ENCODE measurements at places on chromosomes 6 and 20. TPM values are rescaled to one million over a fixed set of nuclear protein-coding genes. Genes with fewer than 3 reads are reported as not detected.
A peak's percentile ranks its signal among the peaks of the same experiment; 100 is the strongest.

GRCh38 chr6:551405-551804 is 105.5 kb downstream of the HUS1B start:
- no peak overlapping the region for H3K4me3 ChIP-seq
- H3K36me3 ChIP-seq = peaks cover 4% of the 10 kb centered on the region
- no peaks in the 10 kb centered on the region for H3K4me1 ChIP-seq

DNA sequence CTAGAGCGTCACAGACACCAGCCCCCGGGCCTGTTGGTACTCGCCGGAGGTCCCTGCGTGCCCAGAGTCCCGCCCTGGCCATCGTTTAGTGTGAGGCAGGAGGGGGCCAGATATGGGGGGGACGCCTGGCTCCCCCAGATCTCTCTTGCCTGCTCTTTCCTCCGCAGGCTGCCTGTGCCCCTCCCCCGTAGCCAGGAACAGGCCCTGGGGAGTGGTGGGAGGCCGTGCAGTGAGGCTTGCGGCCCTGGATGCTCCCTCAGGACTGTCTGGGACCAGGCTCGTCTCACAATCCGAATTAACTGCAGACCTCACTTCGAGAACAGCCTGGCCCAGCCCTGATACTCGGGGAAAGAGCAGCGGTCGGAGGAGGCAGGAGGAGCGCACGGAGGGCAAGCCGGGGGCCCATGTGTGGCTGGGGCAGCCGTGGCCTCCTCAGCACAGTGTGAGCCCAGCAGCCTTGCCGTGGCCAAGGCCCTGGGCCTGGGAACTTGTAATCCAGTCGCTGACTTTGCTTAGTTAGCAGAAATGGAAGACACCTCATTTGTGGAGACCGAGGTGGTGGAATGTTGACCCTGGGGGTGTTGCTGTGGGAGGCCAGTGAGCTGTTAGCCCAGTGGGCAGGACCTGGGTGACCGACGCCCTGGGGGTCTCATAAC is 28.7 kb downstream of the FRMD1 start:
- no peaks in the 10 kb centered on the region for H3K27me3 ChIP-seq
- H3K27ac ChIP-seq = no peak overlapping the region
- no peak overlapping the region for H3K4me3 ChIP-seq
- no peaks in the 10 kb centered on the region for H3K4me1 ChIP-seq

GRCh38 chr6:3151691-3152090 is 5.7 kb downstream of the TUBB2A start:
- H3K4me1 ChIP-seq = no peaks in the 10 kb centered on the region
- no peak overlapping the region for H3K4me3 ChIP-seq
- no peak for DNase-seq
- no peaks in the 10 kb centered on the region for H3K27me3 ChIP-seq
- H3K27ac ChIP-seq = no peak overlapping the region

- peaks cover 28% of the 10 kb centered on the region for H3K4me1 ChIP-seq
- H3K4me3 ChIP-seq = no peak overlapping the region
- no peaks in the 10 kb centered on the region for H3K27me3 ChIP-seq
- H3K36me3 ChIP-seq = peaks cover 6% of the 10 kb centered on the region
Observed at GRCh38 chr20:5195655-5196054, 68.8 kb downstream of the CDS2 start.

DNA sequence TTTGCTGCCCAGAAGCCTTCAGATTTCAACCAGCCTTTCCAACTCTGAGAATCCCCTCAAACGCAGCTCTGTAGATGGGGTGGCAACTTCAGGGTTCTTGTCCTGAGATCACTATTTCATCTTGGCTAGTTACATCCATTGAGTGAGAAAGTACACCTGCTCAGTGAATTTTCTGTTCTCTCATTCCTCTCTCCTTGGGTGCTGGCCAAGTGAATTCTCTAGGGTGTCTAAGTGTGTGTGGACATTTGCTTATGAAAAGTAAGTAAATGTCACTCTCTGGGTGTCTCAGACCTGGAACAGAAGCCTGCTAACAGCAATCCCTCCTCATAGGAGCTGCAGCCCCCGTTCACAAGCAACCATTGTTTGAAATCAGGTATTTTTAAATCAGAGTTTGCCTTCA is 3.8 kb downstream of the RIN2 start:
- H3K4me1 ChIP-seq = no peaks in the 10 kb centered on the region
- H3K27me3 ChIP-seq = peaks cover 12% of the 10 kb centered on the region
- no peak overlapping the region for H3K4me3 ChIP-seq
- H3K36me3 ChIP-seq = no peaks in the 10 kb centered on the region

- no peaks in the 10 kb centered on the region for H3K4me1 ChIP-seq
- peaks cover 13% of the 10 kb centered on the region for H3K27me3 ChIP-seq
- H3K36me3 ChIP-seq = no peaks in the 10 kb centered on the region
Observed at GRCh38 chr6:1317302-1317815, 5.5 kb downstream of the FOXQ1 start.

GRCh38 chr6:7173843-7174503 is 66.2 kb downstream of the RREB1 start:
- peaks cover 14% of the 10 kb centered on the region for H3K4me1 ChIP-seq
- H3K27ac ChIP-seq = no peak overlapping the region
- H3K36me3 ChIP-seq = peaks cover 6% of the 10 kb centered on the region
- no peak for DNase-seq

DNA sequence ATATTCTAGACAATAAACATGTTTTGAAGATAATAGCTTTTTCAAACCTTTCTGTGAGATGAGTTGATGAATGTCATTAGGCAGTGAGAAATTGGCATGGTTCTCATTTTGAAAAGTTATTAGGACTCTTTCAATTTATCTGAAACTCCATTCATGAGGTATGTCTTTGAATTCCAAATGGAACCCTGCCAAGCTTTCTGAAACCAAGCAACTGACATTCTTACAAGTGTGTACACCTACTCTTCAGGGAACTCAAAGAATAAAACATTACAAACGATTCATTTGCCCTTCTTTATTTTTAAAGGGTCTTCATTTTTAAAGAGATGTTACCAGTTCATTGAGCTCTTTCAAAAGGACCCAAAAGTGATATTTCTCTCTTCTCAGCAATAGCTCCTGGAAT is 2.1 kb upstream of the TRDN start:
- no peaks in the 10 kb centered on the region for H3K36me3 ChIP-seq
- H3K27ac ChIP-seq = no peak overlapping the region
- DNase-seq = no peak
- H3K4me1 ChIP-seq = no peaks in the 10 kb centered on the region
- H3K4me3 ChIP-seq = no peak overlapping the region

DNA sequence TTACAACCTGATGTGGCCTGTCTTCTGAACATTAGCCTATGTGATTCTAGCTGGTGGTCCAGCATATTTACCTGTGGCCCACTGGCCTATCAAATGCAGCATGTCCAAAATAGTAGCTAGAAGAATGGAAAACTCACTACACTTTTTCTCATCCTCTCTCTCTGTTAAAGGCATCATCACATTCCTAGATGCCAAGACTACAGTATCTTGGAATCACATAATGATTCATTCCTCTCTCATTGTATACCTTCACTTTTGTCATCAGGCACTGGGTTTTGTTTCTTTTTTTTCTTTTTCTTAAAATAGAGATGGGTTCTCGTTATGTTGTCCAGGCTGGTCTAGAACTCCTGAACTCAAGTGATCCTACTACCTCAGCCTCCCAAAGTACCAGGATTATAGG is 45.0 kb downstream of the FAM83B start:
- H3K27ac ChIP-seq = no peak overlapping the region
- H3K36me3 ChIP-seq = no peaks in the 10 kb centered on the region
- H3K27me3 ChIP-seq = no peaks in the 10 kb centered on the region

- no peak overlapping the region for H3K27ac ChIP-seq
- no peaks in the 10 kb centered on the region for H3K27me3 ChIP-seq
- no peak for DNase-seq
- peaks cover 7% of the 10 kb centered on the region for H3K36me3 ChIP-seq
Observed at GRCh38 chr6:143507358-143508145, 4.0 kb downstream of the FUCA2 start.

- no peaks in the 10 kb centered on the region for H3K27me3 ChIP-seq
- H3K4me1 ChIP-seq = no peaks in the 10 kb centered on the region
- no peak overlapping the region for H3K27ac ChIP-seq
Observed at GRCh38 chr6:88365230-88365629, 199.1 kb upstream of the CNR1 start.

GRCh38 chr6:20448828-20449227 is 47.1 kb downstream of the E2F3 start:
- no peaks in the 10 kb centered on the region for H3K27me3 ChIP-seq
- no peak overlapping the region for H3K27ac ChIP-seq
- H3K4me1 ChIP-seq = no peaks in the 10 kb centered on the region
- peaks cover 3% of the 10 kb centered on the region for H3K36me3 ChIP-seq
- no peak for DNase-seq
- H3K4me3 ChIP-seq = no peak overlapping the region

DNA sequence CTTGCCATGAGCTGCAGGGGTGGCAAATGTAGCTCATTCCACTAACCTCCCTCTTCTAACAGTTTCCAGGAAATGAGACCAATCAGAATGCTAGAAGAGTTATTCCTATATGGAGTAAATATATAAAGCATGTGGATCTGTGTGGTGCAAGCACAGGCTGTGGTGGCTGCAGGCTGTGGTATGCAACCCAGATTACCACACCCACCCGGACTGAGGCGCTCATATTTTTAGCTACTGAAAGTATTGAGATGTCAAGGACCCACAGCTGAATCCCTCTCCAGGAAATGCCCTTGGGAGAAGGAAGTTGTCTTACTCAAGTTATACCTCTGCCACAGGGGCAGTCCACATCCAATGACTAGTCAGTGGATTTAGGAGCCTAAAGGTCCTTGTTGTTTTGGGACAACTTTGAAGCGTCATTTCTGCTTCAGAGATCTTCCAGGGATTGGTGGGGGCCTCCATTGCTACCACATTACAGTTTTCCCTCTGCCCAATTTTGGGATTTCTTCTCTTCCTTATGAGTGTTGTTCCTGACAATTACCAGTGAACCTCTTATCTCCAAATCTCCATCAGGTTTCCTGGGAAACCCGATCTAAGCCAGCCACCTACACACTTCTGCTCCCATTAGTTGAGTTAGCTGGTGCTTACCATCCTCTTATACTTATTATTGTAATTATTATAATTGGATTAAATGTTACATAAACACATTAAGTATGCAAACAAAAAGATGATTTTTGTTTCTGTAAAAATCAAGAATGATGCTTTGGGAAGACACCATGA is 12.1 kb upstream of the REPS1 start:
- no peak overlapping the region for H3K27ac ChIP-seq
- H3K27me3 ChIP-seq = no peaks in the 10 kb centered on the region
- H3K4me1 ChIP-seq = no peaks in the 10 kb centered on the region
- H3K36me3 ChIP-seq = no peaks in the 10 kb centered on the region

GRCh38 chr6:43185391-43185985 is 3.5 kb downstream of the CUL9 start:
- peaks cover 6% of the 10 kb centered on the region for H3K36me3 ChIP-seq
- H3K27me3 ChIP-seq = no peaks in the 10 kb centered on the region
- no peak for DNase-seq
- no peak overlapping the region for H3K27ac ChIP-seq
- H3K4me3 ChIP-seq = no peak overlapping the region

- DNase-seq = no peak
- H3K36me3 ChIP-seq = no peaks in the 10 kb centered on the region
- 0 out of 2 replicates have a peak overlapping the region, but pooled peaks have one; percentile 2 for H3K4me3 ChIP-seq
- H3K27me3 ChIP-seq = no peaks in the 10 kb centered on the region
Observed at GRCh38 chr6:44933108-44933507, 395.0 kb upstream of the RUNX2 start.

DNA sequence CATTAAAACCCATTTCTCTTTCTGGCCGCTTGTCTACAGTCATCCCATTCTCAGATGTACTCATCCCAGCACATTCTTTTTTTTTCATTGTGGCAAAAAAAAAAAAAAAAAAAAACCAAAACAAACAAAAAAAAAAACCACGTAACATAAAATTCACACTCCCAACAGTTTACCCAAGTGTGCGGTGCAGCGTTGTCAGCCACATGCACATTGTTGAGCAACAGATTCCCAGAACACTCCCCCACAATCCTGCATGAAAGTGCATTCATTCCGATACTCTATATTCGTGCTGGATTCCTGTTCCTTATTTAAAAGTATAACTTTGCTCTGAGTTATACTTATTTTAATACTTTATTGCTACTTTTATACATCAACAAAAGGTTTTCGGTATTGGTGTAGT is 96.0 kb downstream of the SASH1 start:
- no peak overlapping the region for H3K4me3 ChIP-seq
- no peak overlapping the region for H3K27ac ChIP-seq
- H3K36me3 ChIP-seq = no peaks in the 10 kb centered on the region
- no peaks in the 10 kb centered on the region for H3K27me3 ChIP-seq

DNA sequence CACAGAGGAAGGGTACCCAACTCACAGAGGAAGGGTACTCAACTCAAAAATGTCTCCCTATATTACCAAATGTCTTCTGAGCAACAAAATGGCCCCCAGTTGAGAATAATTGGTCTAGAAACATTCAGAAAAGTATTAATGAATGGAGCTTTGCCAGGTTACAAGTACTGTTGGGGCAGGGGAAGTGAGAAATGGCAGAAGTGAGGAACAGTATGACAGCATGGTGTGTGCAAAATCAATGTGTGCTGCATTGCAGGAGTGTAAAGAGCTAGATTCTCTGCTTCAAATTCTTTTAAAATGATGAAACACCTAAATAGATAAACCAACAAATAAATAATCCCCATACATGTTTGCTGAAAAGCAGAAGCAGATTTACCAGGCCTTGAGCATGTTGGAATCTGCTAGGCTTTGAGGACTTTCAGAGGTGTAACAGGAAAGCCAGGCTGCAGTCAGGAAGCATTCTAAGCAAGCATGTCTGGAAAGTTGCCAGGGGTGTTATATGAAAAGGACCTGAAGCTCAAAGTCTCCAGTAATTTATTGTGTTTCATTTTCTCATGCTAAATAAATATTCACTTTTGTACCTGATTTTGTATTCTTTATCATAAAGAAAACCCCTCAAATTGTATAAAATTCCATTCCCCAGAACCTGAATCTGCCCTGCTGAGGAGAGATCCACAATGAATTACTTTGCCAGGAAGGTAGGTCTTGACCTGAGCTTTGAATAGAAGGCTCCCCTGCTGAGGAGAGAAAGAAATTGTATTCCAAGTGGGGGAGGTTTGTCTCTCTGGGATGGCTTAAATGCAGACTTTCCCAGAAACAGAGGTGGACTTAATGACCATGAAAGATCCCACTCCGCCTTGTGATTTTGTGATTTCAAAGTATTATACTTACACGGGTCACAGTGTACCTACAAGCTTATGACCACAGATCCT is 265.0 kb upstream of the MARCKS start:
- no peaks in the 10 kb centered on the region for H3K36me3 ChIP-seq
- H3K27me3 ChIP-seq = no peaks in the 10 kb centered on the region
- H3K27ac ChIP-seq = no peak overlapping the region
- DNase-seq = no peak
- no peaks in the 10 kb centered on the region for H3K4me1 ChIP-seq

DNA sequence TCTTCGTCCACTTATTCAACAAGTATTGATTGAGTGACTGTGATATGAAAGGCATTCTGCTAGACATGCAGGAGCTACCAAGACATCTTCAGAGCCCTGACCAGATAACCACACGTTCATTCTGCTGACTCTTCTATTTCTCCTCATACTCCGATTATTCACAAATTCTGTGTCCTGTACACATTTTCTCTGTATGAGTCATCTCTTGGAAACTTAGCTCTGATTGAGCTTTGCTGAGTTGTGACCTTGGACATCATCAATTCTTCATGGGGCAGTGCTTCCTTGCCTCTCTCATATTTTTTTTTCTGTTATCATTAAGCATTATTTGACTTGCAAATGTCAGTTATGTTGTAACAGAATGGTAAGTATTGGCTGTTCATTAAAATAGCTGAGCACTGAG is 351.6 kb upstream of the CNR1 start:
- no peaks in the 10 kb centered on the region for H3K4me1 ChIP-seq
- no peaks in the 10 kb centered on the region for H3K27me3 ChIP-seq
- H3K27ac ChIP-seq = no peak overlapping the region
- H3K36me3 ChIP-seq = no peaks in the 10 kb centered on the region
- no peak for DNase-seq
- no peak overlapping the region for H3K4me3 ChIP-seq

Gene HEY2
- total RNA-seq = 0.08 TPM

Gene PNLDC1
- total RNA-seq = not detected

Gene POPDC3
- not detected for total RNA-seq

Gene TNFRSF6B
- total RNA-seq = not detected

Gene PSORS1C1
- not detected for total RNA-seq

Gene APCDD1L
- total RNA-seq = not detected

Gene BMP2
- 1.4 TPM for total RNA-seq

Gene TAP2
- 77.2 TPM for total RNA-seq

Gene RHAG
- total RNA-seq = 0.32 TPM
